Astrocyte of the hippocampus (primary cell): ENCODE measurements at places on chromosomes 13 and 19.
A peak's percentile ranks its signal among the peaks of the same experiment; 100 is the strongest.

GRCh38 chr13:95019886-95020285, 281.4 kb downstream of the ABCC4 start:
- no peak for DNase-seq

GRCh38 chr13:99264051-99264450, 5.9 kb upstream of the GPR18 start:
- no peak for DNase-seq

DNA sequence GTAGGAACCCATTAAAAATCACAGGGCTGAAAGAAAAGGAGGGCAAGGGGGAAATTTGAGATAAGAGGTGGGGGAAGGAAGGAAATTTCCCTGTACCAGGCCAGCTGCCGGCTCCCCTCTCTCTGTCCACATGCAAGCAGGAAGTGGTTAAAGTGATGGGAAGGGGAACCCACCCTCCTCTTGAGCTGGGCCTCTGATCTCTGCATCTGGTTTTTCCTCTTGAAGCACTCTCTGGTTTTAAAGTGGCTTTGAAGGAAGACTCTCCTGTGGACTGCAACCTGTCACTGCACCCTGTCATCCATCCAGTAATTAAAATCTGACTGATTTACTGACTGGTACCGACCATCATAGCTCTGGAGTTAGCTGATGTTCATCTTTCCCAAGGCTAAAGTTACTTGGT, 239.6 kb downstream of the TSHZ3 start:
- DNase-seq, result no peak

- no peak for DNase-seq
These were observed 66.7 kb downstream of the CDADC1 start for GRCh38 chr13:49314344-49314882.

GRCh38 chr13:59829690-59830089, 334.0 kb downstream of the DIAPH3 start:
- DNase-seq, result no peak

GRCh38 chr19:17490411-17490810, 20.1 kb downstream of the SLC27A1 start:
- DNase-seq, result no peak

DNA sequence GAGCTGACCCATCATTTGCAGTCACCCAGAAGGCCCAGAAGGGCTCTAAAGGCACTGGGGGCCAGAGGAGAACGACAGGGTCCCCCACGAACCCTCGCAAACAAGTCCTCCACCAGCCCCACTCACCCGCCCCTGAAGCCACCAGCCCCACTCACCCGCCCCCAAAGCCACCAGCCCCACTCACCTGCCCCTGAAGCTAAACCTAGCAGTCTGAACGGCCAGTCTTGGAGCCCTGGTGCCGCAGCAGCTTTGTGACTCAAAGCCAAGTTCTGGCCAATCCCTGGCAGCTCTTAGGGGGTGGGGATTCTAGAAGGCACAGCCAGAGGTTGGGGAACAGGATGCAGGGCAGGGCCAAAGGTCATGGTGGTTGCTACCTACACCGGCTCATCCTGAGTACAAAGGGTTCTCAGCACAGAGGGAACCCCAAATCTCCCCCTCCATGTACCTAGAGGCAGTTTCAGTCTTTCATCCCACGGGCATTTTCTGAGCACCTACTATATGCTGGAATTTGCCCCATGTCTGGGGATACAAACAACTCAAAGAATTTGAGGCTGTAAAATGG, at the start of gene IQCN:
TSS of gene IQCN (minus strand) at position 234 of the 562 bp plus-strand sequence. CDS start 4,974 bp downstream, outside the sequence.
- peak; percentile 59 for DNase-seq

- no peak for DNase-seq
These were observed 596 bp downstream of the GET3 start for GRCh38 chr19:12737835-12738351.

DNA sequence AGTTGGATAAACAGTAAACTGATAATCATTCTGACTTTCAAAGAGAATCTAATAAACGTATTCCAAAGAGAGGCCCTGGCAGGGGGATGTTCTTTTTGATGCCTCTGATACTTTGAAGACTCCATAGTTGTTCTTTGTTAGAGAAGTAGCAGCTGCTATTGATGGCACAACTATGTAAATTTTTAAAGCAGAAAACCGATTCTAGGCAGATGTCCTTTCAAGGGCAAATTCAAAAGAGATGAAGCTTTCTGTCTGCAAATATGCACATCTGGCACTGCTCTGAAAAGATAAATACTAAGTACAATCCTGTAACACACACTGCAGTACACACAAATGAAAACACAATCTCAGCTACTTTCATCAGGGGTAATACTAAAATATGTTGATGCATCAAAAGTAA, 250.1 kb downstream of the VWA8 start:
- DNase-seq, result no peak

DNA sequence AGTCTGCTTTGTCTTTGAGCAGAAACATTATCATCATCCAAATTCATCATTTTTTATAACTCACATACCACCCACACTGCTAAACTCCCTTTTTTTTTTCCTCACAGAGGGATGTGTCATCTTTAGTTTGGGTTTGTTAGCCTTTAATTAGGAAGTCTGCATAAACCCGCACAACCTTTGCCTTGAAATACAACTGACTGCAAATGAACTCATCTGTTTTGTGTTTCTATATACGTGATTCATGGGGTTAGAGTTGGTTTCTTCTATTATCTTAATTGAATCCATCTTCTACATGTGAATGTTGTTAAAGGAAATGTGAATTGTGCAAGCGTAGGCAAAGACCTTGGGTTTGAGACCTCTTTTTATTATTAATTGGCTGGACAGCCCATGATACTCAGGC, 102.7 kb downstream of the SLAIN1 start:
- DNase-seq, result no peak

DNA sequence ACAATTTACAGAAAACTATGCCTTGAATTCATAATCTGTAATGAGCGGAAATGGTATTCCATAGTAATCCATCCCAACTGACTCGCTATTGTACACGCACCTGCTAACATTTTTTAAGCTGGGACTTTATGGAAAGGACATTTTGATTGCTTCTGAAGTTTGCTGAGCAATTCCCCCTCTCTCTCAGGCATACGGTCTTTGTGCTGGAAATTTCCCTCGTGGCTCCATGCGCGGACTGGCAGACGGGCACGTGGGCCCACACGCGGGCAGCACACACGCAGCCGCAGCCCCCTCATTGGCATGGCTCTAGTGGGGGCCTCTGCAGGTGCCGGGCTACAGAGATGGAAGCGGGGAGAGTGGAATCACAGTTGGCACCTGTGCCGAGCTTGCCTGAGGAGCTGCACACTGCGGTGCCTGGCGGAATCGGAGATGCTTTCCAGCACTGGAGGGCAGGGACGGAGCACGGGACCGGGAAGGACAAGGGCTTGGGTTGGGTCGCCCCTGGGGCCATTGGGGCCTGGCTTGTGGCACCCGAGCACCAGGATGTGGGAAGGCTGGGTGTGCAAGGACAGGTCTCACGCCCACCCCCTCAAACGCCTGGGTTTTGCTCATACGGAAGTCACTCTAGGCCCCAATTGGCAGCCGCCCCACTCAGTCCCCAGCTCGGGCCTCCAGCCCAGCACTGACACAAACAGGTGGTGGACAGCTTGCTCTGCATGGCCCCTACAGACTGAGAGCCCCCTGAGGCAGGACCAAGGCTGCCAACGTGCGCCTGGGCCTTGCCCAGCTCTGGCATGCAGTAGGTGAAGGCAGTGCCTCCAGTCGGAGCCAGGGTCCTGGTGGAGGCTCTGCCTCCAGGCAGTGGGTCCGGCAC, 30.2 kb upstream of the CCNE1 start:
- DNase-seq, result no peak

GRCh38 chr19:23509686-23510450, 114.6 kb upstream of the ZNF91 start:
- DNase-seq, result no peak

GRCh38 chr13:29439601-29440388, 155.7 kb downstream of the SLC7A1 start:
- DNase-seq, result no peak

GRCh38 chr13:97130190-97130589, 91.9 kb upstream of the MBNL2 start:
- DNase-seq, result no peak

DNA sequence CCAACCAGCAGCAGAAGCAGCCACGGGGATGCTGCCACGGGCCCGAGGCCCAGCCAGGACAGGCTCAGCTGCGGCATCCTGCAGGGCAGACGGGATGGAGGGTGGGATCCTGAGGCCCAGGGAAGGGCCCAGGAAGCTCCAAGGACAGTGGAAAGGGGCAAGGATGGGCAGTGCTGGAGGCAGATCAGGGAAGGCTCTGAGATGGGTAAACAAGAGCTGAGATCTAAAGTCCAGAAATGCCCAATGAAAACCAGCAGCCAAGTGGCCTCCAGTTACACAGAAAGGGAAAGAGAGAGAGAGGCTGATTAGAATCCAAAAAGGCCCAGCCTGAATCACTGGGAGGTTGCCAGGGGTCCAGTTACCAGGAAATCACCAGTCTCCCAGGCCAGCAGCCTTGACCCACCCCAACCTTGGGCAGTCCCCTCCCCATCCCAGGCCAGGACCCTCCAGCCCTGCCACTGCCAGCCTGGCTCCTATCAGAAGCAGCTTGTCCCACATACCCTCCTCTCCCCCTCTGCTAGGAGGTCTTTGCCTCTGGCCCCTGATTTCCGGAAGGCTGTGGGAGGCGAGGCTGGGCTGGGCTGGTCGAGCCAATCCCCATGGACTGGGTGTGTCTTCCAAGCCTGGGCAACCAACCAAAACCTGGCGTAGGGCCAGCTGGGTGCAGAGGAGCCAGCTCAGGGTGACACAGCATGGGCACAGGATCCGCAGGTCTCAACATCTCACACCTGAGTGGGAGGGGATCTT, at the start of gene CYP4F11:
TSS of gene CYP4F11 (minus strand) at position 198 of the 747 bp plus-strand sequence. CDS start at position 77, 121 bp downstream.
- DNase-seq, result no peak

- DNase-seq, result peak; percentile 31
These were observed 6.7 kb downstream of the TMTC4 start for GRCh38 chr13:100667894-100668293.

GRCh38 chr19:862581-863314, 3.3 kb downstream of the CFD start:
- DNase-seq, result peak; percentile 51

GRCh38 chr13:30866677-30867076, 39.4 kb upstream of the MEDAG start:
- no peak for DNase-seq

- no peak for DNase-seq
These were observed 19.1 kb upstream of the WDR18 start for GRCh38 chr19:964761-965694.

DNA sequence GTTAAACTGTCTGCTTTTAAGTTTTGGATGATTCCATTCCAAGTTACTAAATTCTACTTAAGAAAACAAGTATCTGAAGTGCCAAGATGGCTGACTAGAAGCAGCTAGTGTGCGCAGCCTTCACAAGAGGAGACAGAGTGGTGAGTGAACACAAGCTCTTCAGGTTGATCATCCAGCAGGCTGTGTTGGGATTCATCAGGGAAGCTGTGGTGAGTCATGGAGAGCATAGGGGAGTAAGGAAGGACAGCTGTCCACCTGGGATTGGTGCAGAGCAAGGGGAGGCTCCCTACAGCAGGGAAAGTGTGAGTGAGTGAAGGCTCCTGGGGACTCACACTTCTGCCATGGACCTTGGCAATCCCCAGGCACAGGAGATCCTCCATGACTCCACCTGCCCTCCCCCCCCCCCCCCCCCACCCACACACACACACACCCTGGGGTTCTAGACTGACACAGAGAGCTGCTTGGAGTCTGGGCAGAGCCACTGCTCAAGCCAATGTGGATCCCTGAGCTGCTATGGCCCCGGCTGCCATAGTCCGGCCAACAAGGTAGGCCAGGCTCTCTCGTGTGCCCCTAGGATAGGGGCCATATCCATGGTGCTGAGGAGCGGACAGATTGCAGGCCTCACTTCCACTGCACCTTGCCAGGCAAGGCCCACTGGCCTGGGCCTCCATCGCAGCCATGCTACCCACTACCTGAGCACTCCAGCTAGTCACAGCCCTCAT, 23.5 kb downstream of the SLC25A15 start:
- DNase-seq, result no peak

- no peak for DNase-seq
These were observed 499.1 kb downstream of the DIAPH3 start for GRCh38 chr13:59664586-59664985.

GRCh38 chr19:32858155-32858554, 11.4 kb downstream of the SLC7A9 start:
- DNase-seq, result no peak

- DNase-seq, result no peak
These were observed 9.8 kb downstream of the TMED1 start for GRCh38 chr19:10826231-10826630.
